ENCODE measurements at places on chromosomes 2 and 18.

GRCh38 chr2:239068411-239068810 lies 220.5 kb downstream of the TWIST2 start:
- DNase-seq, result no peak

GRCh38 chr2:31256611-31257382 lies 22.8 kb downstream of the EHD3 start:
- no peak for DNase-seq

DNA sequence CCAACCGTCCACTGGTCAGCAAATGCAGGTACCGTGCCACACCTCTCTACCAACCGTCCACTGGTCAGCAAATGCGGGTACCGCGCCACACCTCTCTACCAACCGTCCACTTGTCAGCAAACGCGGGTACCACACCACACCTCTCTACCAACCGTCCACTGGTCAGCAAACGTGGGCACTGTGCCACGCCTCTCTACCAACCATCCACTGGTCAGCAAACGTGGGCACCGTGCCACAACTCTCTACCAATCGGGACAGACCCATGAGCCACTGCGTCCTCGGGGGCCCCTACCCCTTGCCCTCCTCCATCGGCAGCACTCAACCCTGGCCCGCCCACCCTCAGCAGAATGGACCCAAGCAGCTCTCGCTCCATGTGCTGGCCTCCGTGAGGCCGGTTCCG lies 226.4 kb upstream of the SALL3 start:
- DNase-seq, result no peak

GRCh38 chr2:217913436-217913835 lies 89.4 kb downstream of the TNS1 start:
- DNase-seq, result no peak

DNA sequence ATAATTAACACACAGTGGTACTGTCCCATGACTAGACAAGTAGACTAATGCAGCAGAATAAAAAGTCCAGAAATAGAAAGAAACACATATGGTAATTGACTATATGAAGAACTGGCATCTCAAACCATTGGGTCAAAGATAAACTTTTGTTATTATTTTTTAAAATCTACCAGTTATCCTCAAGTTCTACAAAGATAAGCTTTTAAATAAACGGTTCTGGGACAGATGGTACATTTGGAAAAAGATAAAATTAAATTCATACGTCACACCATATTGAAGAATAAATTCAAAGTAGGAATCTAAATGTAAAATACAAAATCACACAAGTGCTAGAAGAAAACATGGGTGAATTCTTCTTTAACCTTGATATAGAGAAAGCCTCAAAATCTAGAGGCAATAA lies 37.6 kb upstream of the PLEKHM3 start:
- DNase-seq, result no peak

DNA sequence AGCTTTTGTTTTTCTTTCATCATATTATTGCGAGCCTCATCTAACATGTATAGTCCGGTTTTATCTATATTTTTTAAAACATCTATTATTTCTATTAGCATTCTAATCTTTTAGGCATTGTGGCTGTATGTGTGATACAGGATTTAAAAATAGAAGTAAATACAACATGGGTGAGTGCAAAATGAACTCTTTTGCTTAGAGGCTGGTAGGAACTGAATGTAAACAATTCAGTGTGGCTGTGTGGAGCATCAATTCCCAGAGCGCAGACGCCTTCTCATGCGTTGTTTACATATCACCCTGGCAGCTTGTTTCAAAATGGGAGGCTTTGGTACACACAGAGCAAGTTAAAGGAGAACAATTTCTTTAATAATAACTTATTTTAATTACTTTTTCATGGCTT lies 836 bp downstream of the DTNA start:
- no peak for DNase-seq

DNA sequence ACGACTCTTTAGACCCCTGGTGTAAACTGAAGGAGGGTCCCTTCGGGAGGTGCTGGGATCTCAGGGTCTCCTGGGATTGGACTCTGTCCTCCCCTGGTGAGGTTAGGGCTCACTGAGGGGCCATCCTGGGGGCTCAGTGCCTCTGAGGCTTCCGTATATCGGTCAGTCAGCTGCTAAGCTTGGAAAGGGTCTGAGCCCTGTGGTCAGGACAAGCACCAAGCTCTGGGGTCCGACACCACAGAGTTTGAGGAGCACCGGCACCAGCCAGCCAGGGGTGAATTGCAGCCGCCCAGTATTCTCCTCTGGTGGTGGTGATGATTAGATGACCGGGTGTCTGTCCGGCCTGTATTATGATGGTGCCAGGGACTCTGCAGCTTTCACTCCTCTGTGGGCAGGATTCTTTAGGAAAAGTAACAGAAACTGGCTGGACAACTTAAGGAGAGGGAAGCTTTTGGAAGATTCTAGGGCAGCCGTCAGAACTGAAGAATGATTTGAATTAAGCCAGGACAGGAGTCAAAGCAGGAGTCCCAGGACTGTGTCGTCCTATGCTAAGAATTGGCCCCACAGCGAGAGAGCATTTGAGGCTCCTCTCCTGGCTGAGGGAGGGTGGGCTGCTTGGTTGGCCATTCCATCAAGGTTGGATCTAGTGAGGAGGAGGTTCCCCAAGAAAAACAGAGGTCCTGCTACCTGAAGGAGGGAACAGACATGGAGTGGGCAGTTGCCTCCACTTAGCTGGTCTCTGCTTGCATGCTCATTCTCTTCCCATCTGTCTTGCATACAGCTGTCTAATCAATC lies 158.6 kb upstream of the HS6ST1 start:
- no peak for DNase-seq

GRCh38 chr2:23355001-23355400 lies 30.0 kb upstream of the KLHL29 start:
- no peak for DNase-seq

DNA sequence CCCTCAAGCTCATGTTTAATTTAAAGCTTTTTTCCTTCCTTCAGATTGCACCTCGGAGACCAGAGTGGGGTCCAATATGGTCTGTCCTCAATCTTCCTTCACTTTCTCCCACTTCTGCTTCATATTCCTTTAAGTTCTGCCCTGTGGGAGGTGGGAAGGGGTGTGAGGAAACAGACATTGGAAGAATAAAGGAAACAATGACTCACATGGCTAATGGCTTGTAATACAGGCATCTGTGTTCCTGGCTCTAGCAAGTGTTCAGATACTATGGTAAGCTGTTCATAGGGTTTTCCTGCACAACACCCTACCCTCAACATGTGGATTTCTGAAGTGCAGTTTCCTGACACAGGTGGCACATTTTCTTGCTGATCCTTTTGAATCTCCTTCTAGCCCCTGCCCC lies 209.5 kb downstream of the PIK3C3 start:
- no peak for DNase-seq

- no peak for DNase-seq
Measured at GRCh38 chr2:71478806-71479205, 25.4 kb downstream of the DYSF start.

- DNase-seq, result no peak
Measured at GRCh38 chr2:43169099-43169945, 57.1 kb downstream of the ZFP36L2 start.

DNA sequence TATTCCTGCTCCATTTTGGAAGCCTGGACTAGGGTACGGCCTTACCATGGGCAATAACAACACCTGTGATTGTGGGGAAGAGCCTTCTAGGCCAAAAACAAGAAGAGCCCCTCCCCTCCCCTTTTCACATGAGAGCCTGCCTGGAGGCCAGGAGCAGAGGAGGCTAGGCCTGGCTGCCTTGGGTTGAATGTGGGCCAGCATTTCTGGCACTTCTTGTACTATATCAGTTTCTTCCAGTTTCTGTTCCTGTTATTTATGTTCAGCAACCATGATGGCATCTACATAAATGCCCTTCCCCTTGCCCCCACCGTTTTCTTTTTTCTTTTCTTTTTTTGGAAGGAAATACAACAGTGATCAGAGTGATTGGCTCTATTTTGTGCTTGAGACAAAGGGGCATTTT lies 58.4 kb downstream of the KCTD18 start:
- no peak for DNase-seq

DNA sequence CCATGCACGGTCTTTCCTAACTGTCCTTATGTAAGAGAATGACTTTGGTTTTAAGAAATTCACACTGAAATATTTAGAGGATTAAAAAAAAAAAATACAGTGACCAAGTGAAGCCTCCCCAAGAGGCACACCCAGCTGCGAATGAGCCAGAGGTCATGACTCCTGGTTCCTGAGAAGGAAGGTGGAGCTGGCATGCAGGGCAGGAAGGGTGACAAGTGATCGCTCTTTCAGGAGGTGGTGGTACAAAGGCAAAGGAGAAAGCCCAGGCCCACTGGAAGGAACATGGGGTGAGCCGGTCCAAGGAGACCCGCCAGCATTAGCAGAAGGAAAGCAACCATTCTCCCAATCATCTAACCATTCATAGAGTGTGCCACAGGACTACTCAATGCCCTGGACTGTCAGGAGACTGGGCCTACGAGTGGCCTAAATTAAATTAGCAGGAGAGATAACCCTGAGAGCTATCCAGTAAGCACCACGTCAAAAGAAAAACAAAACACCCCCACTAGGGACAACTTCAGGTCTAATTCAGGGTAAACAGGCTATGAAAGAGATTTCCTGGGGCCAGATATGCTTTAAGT lies 7.8 kb downstream of the INO80C start:
- no peak for DNase-seq

DNA sequence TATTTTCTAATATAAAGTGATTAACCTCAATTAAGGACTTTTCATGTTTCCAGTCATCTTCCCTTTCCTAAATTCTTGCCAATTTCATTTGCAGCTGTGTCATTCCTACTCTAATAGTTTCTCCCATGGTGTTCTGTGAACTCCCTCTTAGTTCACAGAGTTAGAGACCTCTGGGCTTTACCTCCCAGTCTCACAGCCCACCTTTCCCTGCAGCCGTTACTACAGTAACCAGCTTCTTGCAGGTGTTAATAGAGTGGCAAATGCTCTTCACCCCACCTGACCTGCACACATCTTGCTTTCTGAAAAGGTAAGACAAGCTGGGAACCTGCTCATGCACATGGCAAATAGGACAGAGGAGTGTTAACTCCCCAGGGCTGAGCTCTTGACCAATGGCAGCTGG lies 250.1 kb downstream of the FBXO15 start:
- DNase-seq, result no peak

- DNase-seq, result no peak
Measured at GRCh38 chr2:60067006-60067405, 486.4 kb downstream of the BCL11A start.

GRCh38 chr2:88234760-88235159 lies 64.6 kb downstream of the THNSL2 start:
- no peak for DNase-seq

GRCh38 chr2:222375798-222376197 lies 48.5 kb upstream of the SGPP2 start:
- no peak for DNase-seq

- DNase-seq, result no peak
Measured at GRCh38 chr2:230914886-230915285, 10.2 kb downstream of the GPR55 start.

GRCh38 chr2:105371156-105371555 lies 27.7 kb downstream of the FHL2 start:
- no peak for DNase-seq

DNA sequence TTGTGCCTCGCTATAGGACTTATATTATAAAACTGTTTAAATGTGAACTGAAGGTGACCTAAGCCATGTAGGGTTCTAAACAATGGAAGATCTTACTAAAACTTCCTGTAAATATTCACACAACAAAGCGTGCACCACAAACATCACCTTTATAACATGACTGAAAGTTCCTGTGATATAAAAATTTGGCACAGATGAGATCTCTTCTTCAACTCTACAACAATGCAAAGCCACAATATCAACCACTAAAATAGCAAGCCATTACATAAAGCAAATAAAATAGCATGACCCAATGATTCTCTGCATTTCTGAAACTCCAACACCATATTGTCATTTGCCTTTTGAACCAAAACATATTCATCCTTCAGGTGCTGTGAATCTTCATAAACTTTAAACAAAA lies 3.5 kb downstream of the YES1 start:
- no peak for DNase-seq

GRCh38 chr18:23547306-23547705 lies 39.0 kb downstream of the NPC1 start:
- no peak for DNase-seq

GRCh38 chr2:236114959-236115358 lies 53.2 kb downstream of the GBX2 start:
- no peak for DNase-seq
